ENCODE measurements at places on chromosomes 7 and 10.

DNA sequence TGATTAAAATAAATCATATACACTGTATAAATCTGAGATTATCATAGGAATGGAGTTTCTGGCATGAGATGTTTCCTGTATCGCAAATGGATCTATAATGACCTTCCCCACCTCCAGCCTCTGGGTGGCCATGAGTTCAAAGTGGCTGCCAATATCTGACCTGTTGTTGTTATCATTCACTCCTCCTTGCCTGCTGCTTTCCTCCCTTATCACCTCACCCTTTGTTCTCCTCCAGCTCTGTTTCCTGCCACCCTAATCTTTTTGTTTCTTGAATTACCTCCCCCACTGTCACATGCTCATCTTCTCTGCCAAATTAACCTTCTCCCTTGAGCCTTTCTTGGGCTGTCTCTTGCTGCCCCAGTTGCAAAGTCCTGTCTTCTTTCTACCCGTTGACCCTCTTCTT, 12.0 kb downstream of the SCD start:
- no peak for DNase-seq

- peak; percentile 86 for DNase-seq
Measured at GRCh38 chr7:102286237-102287110, at the start of gene SH2B2. TSS of gene SH2B2 (plus strand) at chr7:102286868. CDS start at chr7:102300551, 13,683 bp downstream.

GRCh38 chr7:102080434-102081243, 206.0 kb upstream of the SH2B2 start:
- no peak for DNase-seq

DNA sequence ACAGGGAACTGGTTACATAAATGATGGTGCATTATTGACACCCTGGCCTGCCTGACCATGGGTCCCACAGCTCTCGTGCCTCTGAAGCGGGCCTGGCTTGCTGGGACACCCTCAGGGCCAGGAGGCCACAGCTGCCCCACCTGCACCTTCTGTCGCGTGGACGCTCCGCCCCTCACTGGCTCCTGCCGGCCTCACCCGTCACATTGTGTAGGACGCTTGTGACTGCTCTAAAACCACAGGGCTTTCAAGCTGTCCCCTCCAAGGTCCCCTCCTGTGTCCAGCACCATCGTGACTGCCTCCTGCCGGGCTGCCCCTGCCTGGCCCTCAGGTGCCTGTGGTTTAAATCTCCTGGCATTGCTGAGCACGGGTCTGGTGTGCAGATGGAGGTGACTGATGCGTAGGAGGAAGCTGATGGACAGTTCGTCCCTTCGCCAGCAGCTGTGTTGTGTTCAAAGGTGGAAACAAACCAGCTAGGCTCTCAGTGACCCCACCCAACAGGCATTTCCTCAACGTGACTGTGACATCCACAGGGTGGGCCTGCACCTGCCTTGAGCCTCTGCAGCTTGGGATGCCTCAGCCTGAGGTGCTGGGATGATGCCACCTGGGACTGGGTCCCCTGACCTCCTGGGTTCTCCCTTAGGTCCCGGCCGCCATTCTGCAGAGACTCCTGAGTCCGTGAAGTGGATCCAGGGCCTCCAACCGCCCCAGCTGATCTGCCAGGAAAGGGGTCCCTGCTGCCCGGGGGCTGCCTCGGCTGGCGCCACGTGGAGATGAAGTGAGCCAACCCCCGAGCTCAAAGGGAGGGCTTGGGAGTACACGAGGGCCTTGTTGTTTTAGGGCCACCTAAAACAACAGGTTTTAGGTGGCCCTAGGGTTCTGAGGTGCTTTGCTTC, 148.5 kb downstream of the WDR37 start:
- no peak for DNase-seq

- no peak for DNase-seq
Measured at GRCh38 chr10:16009785-16010184, 149.5 kb upstream of the MINDY3 start.

DNA sequence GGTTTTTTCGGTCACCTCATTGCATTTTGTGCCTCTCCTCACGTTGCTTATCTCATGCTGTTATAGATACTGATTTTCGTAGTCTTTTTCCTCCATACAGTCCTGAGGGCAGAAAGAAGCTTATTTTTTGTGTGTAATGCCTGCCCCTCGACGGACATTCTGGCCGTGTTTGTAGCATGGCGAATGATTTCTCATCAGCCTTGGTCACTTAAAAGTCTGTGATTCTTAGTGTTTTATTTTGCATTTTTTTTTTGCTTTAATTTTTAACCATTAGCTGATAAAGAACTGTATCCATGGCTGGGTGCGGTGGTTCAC, 469 bp upstream of the NOC3L start:
- no peak for DNase-seq

DNA sequence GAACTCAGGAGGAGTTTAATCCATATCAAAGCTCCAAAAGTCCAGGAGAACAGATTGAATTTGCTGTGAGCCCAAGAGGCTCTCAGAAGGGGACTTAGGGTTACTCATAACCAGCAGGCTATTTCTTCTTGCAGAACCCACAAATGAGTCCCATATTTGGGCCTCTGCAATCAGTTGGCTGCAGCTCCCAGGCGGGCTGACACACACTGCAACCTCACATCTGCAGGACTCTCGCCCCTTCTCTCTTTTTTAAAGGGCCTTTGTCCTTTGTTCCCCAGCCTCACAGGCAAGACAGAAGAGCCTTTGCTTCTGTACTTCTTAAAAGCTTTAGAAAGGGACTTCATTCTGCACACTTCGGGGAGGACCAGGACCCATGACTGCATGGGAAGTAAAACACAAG, 26.7 kb downstream of the CREB3L2 start:
- peak; percentile 61 for DNase-seq

DNA sequence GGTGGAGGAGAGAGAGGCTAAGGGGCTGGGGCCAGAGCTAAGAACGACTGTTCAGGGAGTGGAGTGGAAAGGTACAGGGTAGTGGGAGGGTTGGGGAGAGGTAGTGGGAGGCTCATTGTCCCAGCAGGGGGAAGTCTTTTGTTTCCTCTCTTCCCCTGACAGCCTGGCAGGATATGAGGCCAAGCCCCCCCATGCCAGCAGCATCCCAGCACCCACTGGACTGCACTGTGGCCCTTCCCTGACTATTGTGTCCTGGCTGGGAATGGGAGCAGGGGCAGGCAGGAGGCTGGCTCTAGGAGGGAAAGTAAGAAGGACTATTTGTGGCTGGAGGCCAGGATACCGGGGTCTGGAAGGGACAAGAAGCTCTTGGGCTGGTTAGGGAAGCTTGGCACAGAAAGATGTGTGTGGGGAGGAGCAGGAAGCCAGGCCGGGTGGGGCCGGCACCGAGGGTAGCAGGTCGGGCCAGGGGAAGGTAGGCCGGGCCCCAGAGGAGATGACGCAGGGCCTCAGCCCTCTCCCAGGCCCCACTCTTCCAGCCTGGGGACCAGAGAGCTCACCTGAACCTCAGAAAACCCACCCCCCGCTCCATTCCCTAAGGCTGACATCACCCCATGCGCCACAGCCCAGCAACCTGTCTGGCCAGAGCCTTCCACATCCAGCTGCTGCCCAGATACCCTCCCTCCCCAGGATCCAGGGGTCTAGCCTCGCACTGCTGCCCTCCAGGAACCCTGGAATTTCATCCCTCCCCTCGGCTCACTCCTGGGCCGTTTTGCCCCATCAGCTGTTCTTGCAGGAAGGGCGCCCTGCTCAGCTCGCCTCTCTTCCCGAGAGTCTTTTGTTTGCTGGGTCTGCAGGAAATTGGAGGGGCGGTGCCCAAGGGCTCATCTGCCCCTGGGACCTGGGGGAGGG, 8.8 kb upstream of the EPHB4 start:
- DNase-seq = no peak

DNA sequence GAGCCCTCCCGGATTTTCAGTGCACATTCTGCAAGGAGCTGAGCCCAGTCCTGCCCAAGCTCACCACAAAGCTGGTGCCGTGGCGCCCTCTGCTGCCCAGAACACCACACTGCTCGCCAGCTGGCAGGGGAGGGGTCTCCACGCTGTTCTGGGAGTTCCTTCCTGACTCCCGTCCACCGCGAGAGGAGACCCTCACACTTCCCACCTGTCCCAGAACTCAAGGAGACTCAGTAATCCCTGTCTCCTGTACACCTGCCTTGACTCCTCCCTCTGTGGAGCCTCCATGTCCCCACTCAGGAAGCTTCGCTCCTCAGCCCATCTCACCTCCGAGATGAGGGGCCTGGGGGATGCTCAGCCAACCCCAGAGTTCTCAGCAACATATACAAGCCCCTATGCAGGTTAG, 11.3 kb downstream of the C10orf105 start:
- peak; percentile 84 for DNase-seq

DNA sequence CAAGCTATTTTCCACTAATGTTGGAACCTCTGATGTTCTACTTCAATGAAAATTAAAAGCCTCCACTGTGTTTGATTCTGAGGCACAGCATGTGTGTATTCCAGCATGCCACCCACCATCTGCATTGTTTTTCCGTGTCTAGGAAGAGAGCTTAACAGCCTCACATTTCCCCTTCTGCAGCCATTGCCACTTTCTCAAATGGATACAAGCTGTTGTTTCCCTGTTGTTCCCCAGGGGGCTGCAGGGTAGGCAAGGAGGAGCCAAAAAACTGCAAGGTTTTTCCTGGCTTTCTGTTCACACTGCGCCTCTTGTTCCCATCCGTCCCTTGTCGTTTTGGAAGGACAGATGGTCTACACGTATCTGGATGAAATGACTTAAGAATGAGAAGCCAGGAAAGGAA, 72.3 kb upstream of the DNAJB12 start:
- DNase-seq = no peak

- no peak for DNase-seq
Measured at GRCh38 chr7:29343399-29343798, 148.8 kb downstream of the CHN2 start.

DNA sequence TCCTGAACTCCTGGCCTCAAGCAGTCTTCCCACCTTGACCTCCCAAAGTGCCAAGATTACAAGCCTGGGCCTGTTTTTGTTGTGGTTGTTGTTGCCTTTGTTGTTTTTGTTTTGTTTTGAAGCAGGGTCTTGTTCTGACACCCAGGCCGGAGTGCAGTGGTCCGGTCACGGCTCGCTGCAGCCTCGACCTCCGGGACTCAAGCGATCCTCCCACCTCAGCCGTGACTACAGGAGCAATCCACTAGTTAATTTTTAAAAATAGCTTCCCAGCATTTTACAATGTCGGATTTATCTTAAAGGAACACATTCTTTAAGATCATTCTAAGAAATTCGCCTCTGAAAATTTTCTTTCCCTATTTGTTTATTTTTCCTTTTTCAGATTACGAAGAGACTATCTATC, 27.7 kb upstream of the AP5Z1 start:
- DNase-seq = no peak

DNA sequence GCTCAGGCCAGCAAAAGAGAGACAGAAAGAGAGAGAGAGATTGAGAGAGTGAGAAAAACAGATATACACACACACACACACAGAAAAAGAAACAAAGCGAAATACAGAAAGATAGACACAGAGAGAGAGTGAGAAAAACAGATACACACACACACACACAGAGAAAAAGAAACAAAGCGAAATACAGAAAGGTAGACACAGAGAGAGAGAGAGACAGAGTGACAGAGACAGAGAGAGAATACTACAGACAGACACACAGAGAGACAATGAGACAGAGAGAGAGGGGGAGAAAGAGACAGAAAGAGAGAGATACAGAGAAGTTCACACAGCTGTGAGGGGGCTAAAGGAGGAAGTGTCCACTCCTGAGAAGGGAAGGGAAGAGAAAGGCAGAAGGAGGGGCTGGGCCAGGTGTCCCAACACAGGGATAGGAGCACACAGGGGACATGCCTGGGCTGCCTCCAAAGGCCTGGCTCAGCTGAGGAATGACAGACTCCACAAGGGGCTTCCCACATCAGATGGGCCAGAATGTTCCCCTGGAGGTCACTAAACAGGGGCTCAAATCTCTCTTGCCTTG, 4.3 kb downstream of the GCK start:
- no peak for DNase-seq

- no peak for DNase-seq
Measured at GRCh38 chr7:54722026-54722425, 37.0 kb downstream of the SEC61G start.

- DNase-seq = no peak
Measured at GRCh38 chr10:50367732-50368131, 116.4 kb upstream of the ASAH2 start.

GRCh38 chr7:45919993-45920459, 1.0 kb downstream of the IGFBP3 start:
- DNase-seq = no peak

GRCh38 chr7:44539669-44540506, 1.2 kb downstream of the NPC1L1 start:
- DNase-seq = peak; percentile 21
